Psoas muscle (tissue), 8 donors: ENCODE measurements at places on chromosomes 2 and 18. TPM values are rescaled to one million over a fixed set of nuclear protein-coding genes. Genes with fewer than 3 reads are reported as not detected.

- no peak overlapping the region for H3K4me3 ChIP-seq
- no peak for DNase-seq
- no peaks in the 10 kb centered on the region for H3K36me3 ChIP-seq
- no peak overlapping the region for H3K27ac ChIP-seq
- H3K4me1 ChIP-seq = no peaks in the 10 kb centered on the region
Measured at GRCh38 chr2:179037807-179038206, 12.1 kb downstream of the CCDC141 start.

DNA sequence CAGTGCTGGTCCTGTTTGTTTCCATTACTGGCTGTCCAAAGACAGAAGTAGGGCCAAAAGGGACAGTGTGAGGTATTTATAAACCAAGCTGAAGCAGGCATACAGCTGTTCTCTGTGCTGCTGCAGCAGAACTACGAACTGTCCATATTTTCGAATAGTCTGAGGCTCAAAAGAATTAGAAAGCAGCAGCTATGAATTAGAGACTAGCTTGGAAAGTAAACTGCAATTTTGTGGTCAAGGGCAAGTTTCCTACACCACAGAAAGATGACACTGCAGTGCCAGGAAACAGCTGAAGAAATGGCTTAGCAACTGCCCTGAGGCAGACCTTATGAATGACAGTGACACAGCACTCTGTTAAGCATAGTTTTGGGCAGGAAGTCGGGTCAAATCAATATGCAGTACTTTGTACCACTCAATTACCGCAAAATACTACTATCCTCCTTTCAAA, 125.3 kb downstream of the TMEM131 start:
- H3K4me1 ChIP-seq = peaks cover 43% of the 10 kb centered on the region
- H3K36me3 ChIP-seq = no peaks in the 10 kb centered on the region
- no peaks in the 10 kb centered on the region for H3K27me3 ChIP-seq
- H3K27ac ChIP-seq = peak overlapping the region; percentile 93

The SOCS6 gene
- total RNA-seq = 19.1 TPM

- H3K27ac ChIP-seq = no peak overlapping the region
- no peaks in the 10 kb centered on the region for H3K27me3 ChIP-seq
- H3K36me3 ChIP-seq = no peaks in the 10 kb centered on the region
- H3K4me1 ChIP-seq = no peaks in the 10 kb centered on the region
Measured at GRCh38 chr2:84888401-84889276, 7.8 kb upstream of the TRABD2A start.

The CHRNG gene
- 2.9 TPM for total RNA-seq

GRCh38 chr18:26746398-26746797, 119.1 kb downstream of the AQP4 start:
- H3K27ac ChIP-seq = no peak overlapping the region
- peaks cover 8% of the 10 kb centered on the region for H3K4me1 ChIP-seq
- H3K36me3 ChIP-seq = no peaks in the 10 kb centered on the region
- H3K27me3 ChIP-seq = no peaks in the 10 kb centered on the region
- no peak for DNase-seq

GRCh38 chr2:98515250-98515991, 70.8 kb downstream of the INPP4A start:
- H3K4me3 ChIP-seq = no peak overlapping the region
- H3K36me3 ChIP-seq = no peaks in the 10 kb centered on the region
- no peak overlapping the region for H3K27ac ChIP-seq
- H3K4me1 ChIP-seq = no peaks in the 10 kb centered on the region
- no peak for DNase-seq

- no peaks in the 10 kb centered on the region for H3K36me3 ChIP-seq
- peaks cover 15% of the 10 kb centered on the region for H3K4me1 ChIP-seq
- DNase-seq = no peak
Measured at GRCh38 chr2:217383620-217384019, 523.8 kb upstream of the TNP1 start.

The EGR4 gene
- not detected for total RNA-seq

- peaks cover 56% of the 10 kb centered on the region for H3K4me1 ChIP-seq
- no peak overlapping the region for H3K27ac ChIP-seq
- no peak for DNase-seq
- H3K4me3 ChIP-seq = no peak overlapping the region
- no peaks in the 10 kb centered on the region for H3K27me3 ChIP-seq
- no peaks in the 10 kb centered on the region for H3K36me3 ChIP-seq
Measured at GRCh38 chr18:58290116-58290695, 246.2 kb downstream of the NEDD4L start.

The GREB1 gene
- 17.5 TPM for total RNA-seq

GRCh38 chr2:98514879-98515249, 70.2 kb downstream of the INPP4A start:
- no peaks in the 10 kb centered on the region for H3K4me1 ChIP-seq
- no peak overlapping the region for H3K27ac ChIP-seq
- H3K27me3 ChIP-seq = no peaks in the 10 kb centered on the region
- DNase-seq = no peak

The NOP58 gene
- 46.3 TPM for total RNA-seq

DNA sequence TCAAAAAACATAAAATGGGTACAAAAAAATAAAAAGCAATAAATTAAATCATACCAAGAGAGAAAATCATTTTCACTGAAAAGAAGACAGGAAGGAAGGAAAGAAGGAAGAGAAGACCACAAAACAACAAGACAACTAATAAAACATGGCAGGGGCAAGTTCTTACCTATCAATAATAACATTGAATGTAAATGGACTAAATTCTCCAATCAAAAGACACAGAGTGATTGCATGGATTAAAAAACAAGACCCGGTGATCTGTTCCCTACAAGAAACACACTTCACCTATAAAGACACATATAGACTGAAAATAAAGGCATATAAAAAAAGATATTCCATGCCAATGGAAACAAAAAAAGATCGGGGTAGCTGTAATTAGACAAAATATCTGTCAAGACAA, 82.6 kb upstream of the CERS6 start:
- no peak for DNase-seq
- no peak overlapping the region for H3K4me3 ChIP-seq
- H3K36me3 ChIP-seq = no peaks in the 10 kb centered on the region
- H3K4me1 ChIP-seq = no peaks in the 10 kb centered on the region
- H3K27me3 ChIP-seq = no peaks in the 10 kb centered on the region

DNA sequence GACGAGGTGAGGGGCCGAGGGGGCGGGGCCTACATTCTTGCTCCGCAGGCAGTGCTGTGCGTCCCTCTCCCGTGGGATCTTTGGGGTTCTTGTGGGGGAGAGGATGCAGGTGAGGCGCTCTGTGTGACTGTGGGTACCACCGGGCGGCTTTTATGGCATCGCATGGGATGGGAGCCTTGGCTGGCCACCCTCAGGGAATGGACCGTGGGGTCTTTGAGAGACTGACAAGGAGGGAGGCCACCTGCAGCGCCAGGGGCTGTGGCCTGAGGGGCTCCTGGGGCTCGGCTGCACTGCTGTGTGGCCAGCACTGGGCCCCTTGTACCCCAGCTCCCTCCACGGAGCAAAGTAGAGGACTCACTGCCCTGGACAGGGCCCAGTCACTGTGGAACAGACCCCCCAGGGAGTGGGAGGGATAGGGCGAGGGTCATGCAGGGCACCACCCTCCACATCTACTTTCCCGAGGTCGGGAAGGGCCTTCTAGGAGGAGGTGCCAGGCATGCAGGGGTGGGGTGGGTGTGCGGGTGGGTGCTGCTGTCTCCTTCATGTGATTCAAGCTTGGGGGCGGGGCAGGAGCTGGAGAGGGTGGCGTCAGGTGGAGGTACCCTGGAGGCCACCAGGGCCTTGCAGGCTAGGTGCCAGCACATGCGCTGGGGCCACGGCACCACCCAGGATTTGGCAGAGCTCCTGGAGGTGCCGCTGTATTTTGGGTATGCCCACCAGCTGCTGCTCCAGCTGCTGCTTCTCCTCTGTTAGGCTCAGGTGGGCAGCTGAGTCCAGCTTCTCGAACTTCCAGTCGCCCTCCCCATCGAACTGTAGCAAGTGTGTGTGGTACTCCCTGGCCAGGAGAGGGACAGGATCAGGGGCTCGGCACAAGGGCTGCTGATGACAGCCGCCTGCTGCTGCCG, 1072.4 kb downstream of the RPIA start:
- no peaks in the 10 kb centered on the region for H3K4me1 ChIP-seq
- H3K4me3 ChIP-seq = no peak overlapping the region
- DNase-seq = peak; percentile 15
- H3K27ac ChIP-seq = no peak overlapping the region
- peaks cover 15% of the 10 kb centered on the region for H3K27me3 ChIP-seq

The MAP2 gene
- 2.9 TPM for total RNA-seq

DNA sequence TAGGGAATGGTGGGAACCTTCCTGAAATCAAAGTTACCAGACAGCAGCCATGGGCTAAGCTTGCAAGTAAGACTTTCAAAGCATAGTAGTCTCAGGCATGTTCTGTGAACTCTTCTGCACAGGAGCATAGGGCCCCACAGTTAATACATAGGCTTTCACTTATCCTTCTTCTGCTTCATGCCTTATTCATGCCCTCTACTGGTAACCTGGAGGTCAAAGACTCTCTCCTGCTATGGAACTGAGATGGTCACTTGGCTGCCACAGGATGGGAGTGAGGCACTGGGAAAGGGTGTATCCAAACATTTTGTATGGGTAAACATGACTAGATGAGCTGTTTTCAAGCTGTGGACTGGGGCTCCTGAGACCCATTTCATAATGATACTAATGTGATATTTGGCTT, 49.1 kb upstream of the ZNF638 start:
- H3K4me3 ChIP-seq = no peak overlapping the region
- H3K27ac ChIP-seq = peak overlapping the region; percentile 93
- no peak for DNase-seq
- peaks cover 53% of the 10 kb centered on the region for H3K4me1 ChIP-seq
- H3K36me3 ChIP-seq = no peaks in the 10 kb centered on the region

The SPR gene
- total RNA-seq = 32.8 TPM

The SRD5A2 gene
- total RNA-seq = not detected

GRCh38 chr2:240644859-240645301, 19.6 kb downstream of the GPR35 start:
- no peaks in the 10 kb centered on the region for H3K36me3 ChIP-seq
- no peak overlapping the region for H3K27ac ChIP-seq
- no peaks in the 10 kb centered on the region for H3K27me3 ChIP-seq
- H3K4me1 ChIP-seq = no peaks in the 10 kb centered on the region
- DNase-seq = peak; percentile 35

The COL6A3 gene
- 68.6 TPM for total RNA-seq

GRCh38 chr18:3163968-3164367, 55.8 kb downstream of the MYOM1 start:
- no peak overlapping the region for H3K27ac ChIP-seq
- H3K4me1 ChIP-seq = no peaks in the 10 kb centered on the region
- H3K36me3 ChIP-seq = peaks cover 3% of the 10 kb centered on the region
- no peak overlapping the region for H3K4me3 ChIP-seq
- H3K27me3 ChIP-seq = no peaks in the 10 kb centered on the region

GRCh38 chr18:44541781-44542180, 138.9 kb upstream of the SETBP1 start:
- H3K27ac ChIP-seq = no peak overlapping the region
- DNase-seq = no peak
- H3K27me3 ChIP-seq = no peaks in the 10 kb centered on the region
- H3K4me1 ChIP-seq = no peaks in the 10 kb centered on the region
- no peak overlapping the region for H3K4me3 ChIP-seq

The HDLBP gene
- 499 TPM for total RNA-seq

DNA sequence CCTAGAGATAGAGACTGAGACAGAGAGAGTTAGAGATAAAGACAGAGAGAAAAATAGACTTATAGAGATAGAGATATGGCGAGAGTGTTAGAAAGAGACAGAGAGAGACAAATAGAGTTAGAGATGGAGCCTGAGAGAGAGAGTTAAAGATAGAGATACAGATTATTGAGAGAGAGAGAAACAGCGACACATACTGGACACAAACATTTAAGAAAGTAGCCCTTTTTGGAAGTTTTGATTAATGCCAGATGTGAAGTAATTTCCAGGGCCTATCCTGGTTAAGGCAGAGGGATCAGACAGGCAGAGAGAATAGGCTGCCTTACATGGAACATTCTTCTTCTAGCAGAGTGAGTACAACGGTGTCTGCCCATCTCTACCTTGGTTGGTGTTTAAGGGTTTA, 311.6 kb upstream of the CDH7 start:
- no peaks in the 10 kb centered on the region for H3K4me1 ChIP-seq
- no peak overlapping the region for H3K4me3 ChIP-seq
- H3K27me3 ChIP-seq = no peaks in the 10 kb centered on the region

DNA sequence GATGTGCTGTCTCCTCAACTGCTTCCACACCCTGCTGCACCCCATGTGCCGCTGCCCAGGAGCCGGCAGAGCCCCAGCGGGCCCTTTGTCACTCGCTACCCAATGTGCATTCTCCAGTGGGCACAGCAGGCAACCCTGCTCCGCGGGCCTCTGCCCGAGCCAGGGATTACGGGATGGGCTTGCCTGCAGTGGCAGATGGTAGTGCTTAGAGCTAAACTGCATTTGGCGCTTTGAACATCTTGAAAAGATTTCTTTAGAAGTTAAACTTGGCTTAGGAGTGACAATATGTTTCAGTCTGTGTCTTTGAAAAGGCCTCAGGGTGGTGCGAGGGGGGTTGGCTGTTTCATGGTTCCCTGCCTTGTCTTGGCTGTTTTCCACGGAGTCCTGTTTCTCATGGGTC, 84.0 kb upstream of the BOD1L2 start:
- no peaks in the 10 kb centered on the region for H3K4me1 ChIP-seq
- H3K27ac ChIP-seq = no peak overlapping the region
- DNase-seq = no peak
- H3K36me3 ChIP-seq = no peaks in the 10 kb centered on the region

The SGPP2 gene
- not detected for total RNA-seq

- no peak for DNase-seq
- peaks cover 14% of the 10 kb centered on the region for H3K4me1 ChIP-seq
- no peak overlapping the region for H3K4me3 ChIP-seq
- H3K27me3 ChIP-seq = no peaks in the 10 kb centered on the region
- no peaks in the 10 kb centered on the region for H3K36me3 ChIP-seq
Measured at GRCh38 chr2:62713837-62714236, 8.3 kb downstream of the EHBP1 start.
